ENCODE measurements at places on chromosomes 1 and 21. TPM values are rescaled to one million over a fixed set of nuclear protein-coding genes. Genes with fewer than 3 reads are reported as not detected.

- no peak overlapping the region for H3K4me3 ChIP-seq
- H3K4me1 ChIP-seq = no peaks in the 10 kb centered on the region
- H3K27ac ChIP-seq = no peak overlapping the region
- no peak for DNase-seq
These were observed 10.1 kb upstream of the PROK1 start for GRCh38 chr1:110440877-110441276.

GRCh38 chr1:29651684-29652665 is 415.7 kb downstream of the PTPRU start:
- H3K27ac ChIP-seq = no peak overlapping the region
- no peaks in the 10 kb centered on the region for H3K4me1 ChIP-seq
- no peak for DNase-seq
- H3K36me3 ChIP-seq = no peaks in the 10 kb centered on the region

GRCh38 chr1:40210511-40211204 is 37.1 kb upstream of the TMCO2 start:
- no peaks in the 10 kb centered on the region for H3K27me3 ChIP-seq
- no peaks in the 10 kb centered on the region for H3K4me1 ChIP-seq
- DNase-seq = no peak
- no peak overlapping the region for H3K4me3 ChIP-seq

Gene FMN2
- total RNA-seq = not detected

DNA sequence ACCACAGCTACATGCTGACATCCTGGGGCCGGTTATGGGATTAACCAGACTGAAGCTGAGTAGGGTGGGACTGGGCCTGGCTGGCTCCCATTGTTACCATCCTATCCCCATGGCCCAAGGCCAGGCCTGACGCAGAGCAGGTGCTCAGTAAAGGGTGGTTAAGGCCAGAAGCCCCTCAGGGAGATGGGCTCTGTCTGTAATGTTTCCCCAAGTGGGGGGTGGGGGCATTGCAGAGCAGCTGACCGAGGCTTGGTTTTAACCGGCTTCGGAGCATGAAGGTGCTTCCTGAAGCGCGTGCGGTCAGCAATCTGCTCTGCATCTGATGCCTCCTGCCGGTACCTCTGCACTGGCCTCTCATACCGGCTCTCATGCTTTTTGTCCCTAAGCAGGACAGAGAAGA is 83.4 kb upstream of the ACTL8 start:
- H3K4me1 ChIP-seq = peaks cover 17% of the 10 kb centered on the region
- DNase-seq = no peak
- no peak overlapping the region for H3K4me3 ChIP-seq
- no peaks in the 10 kb centered on the region for H3K27me3 ChIP-seq

Gene SIPA1L2
- 6.2 TPM for total RNA-seq

GRCh38 chr1:154845174-154845573 is 24.9 kb downstream of the KCNN3 start:
- H3K4me3 ChIP-seq = no peak overlapping the region
- no peak overlapping the region for H3K27ac ChIP-seq
- no peaks in the 10 kb centered on the region for H3K27me3 ChIP-seq
- DNase-seq = no peak
- peaks cover 69% of the 10 kb centered on the region for H3K4me1 ChIP-seq

Gene SAMSN1
- total RNA-seq = not detected

Gene CD48
- not detected for total RNA-seq

- no peak for DNase-seq
- no peak overlapping the region for H3K27ac ChIP-seq
- no peaks in the 10 kb centered on the region for H3K27me3 ChIP-seq
- H3K4me3 ChIP-seq = no peak overlapping the region
- peaks cover 60% of the 10 kb centered on the region for H3K36me3 ChIP-seq
These were observed 11.7 kb downstream of the PPIH start for GRCh38 chr1:42669936-42670335.

GRCh38 chr1:27557596-27558340 is 46.2 kb downstream of the AHDC1 start:
- H3K4me3 ChIP-seq = no peak overlapping the region
- DNase-seq = no peak
- H3K36me3 ChIP-seq = peaks cover 7% of the 10 kb centered on the region
- H3K27ac ChIP-seq = peak overlapping the region; percentile 11

Gene TDRD10
- total RNA-seq = not detected

DNA sequence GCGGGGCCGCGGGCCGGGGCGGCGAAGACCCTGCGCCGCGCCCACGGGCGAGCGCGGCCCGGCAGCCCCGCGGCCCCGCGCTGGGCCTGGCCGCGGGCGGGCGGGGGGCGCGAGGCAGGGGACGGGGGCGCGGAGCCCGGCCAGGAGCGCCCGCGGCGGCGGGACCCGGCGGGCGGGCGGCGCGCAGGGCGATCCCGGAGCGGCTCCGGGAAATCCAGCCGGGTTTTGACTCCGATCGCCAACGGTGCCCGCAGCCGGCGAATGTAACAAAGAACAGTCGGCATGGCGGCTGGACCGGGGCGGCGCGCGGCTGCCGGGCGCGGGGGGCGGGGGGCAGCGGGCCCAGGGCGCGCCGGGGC is 334 bp downstream of the PRDM15 start:
- DNase-seq = peak; percentile 87
- peak overlapping the region; percentile 83 for H3K27ac ChIP-seq
- peaks cover 13% of the 10 kb centered on the region for H3K4me1 ChIP-seq
- H3K4me3 ChIP-seq = peak overlapping the region; percentile 81
- no peaks in the 10 kb centered on the region for H3K27me3 ChIP-seq

DNA sequence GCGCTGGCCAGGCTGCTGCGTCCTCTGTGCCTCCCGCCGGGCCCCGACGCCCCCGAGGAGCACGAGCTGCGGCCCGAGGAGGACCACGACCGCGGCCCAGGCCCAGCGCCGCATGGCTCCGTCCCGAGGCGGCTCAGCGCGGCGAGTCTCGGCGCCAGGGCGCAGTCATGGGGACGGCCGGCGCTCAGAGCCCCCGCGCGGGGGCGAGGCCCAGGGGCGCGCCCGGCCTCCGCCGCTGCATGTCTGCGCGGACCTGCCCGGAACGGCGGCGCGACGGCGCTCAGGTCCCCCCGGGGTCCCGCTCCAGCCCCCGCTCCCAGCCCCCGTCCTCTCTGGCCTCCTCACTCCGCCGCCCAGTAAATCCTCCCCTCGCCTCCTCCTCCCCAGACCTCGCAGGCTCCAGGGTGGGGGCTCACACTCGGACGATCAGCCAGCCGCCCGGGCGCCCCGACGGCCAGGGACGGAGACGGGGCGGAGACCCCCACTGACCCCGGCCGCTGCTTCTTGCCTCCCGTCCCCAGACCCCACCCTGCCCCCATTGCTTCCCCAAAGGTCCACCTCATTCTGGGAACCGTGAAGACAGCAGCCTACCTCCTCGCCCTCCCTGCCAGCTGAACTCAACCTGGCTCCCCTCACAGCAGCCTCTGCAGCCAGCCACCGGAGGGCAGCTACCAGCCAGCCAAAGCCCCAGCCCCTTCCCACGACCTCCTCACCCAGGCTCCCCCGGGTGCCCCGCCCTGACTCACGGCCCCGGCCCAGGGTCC is at the start of gene C1QTNF12:
Gene C1QTNF12, minus strand, starts transcription at position 146 of the 764 bp plus-strand sequence. Its CDS starts 32 bp downstream, at position 114.
- H3K27me3 ChIP-seq = no peaks in the 10 kb centered on the region
- H3K27ac ChIP-seq = no peak within 1 kb of the TSS
- no peak within 1 kb of the TSS for H3K4me3 ChIP-seq
- no peak for DNase-seq
- H3K36me3 ChIP-seq = no peaks in the 10 kb centered on the region
- H3K4me1 ChIP-seq = no peaks in the 10 kb centered on the region

- H3K27ac ChIP-seq = no peak overlapping the region
- no peaks in the 10 kb centered on the region for H3K36me3 ChIP-seq
These were observed 31.1 kb downstream of the PBX1 start for GRCh38 chr1:164589961-164590507.

DNA sequence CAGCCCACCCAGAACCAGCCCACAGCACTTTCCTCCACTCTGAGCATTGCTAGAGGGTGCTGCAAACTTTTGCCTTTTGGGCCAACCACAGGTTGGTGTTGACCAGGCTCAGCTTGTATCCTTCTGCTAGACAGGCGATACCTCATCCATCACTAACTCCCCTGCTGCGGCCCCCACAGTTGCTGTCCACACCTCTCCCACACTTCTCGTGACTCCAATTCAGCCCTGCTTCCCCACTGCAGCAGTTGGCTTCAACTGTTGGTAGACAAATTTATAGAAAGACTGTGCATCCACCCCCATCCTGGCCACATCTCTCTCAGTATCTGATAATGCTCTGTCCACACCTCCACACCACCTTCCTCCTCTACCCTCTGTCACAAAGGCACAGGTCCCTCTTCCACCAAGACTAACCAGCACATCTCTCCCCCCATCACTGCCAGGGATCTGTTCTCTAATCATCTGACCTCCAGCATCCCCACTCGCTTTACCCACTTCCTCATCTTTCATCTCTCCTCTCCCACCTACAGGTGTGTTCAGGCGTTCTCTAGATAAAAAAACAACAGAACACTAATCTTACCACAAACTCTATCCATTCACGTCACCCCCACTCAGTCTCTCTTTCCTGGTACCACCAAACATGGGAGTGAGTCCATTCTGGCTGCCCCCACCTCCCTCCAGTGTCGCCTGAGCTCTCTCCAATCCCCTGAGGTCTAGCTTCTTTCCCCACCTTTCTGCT is 15.8 kb upstream of the SLC25A44 start:
- no peaks in the 10 kb centered on the region for H3K4me1 ChIP-seq
- H3K36me3 ChIP-seq = no peaks in the 10 kb centered on the region

Gene CYP4Z1
- not detected for total RNA-seq

- no peaks in the 10 kb centered on the region for H3K27me3 ChIP-seq
These were observed 918 bp upstream of the RASAL2 start for GRCh38 chr1:178092878-178093493.

DNA sequence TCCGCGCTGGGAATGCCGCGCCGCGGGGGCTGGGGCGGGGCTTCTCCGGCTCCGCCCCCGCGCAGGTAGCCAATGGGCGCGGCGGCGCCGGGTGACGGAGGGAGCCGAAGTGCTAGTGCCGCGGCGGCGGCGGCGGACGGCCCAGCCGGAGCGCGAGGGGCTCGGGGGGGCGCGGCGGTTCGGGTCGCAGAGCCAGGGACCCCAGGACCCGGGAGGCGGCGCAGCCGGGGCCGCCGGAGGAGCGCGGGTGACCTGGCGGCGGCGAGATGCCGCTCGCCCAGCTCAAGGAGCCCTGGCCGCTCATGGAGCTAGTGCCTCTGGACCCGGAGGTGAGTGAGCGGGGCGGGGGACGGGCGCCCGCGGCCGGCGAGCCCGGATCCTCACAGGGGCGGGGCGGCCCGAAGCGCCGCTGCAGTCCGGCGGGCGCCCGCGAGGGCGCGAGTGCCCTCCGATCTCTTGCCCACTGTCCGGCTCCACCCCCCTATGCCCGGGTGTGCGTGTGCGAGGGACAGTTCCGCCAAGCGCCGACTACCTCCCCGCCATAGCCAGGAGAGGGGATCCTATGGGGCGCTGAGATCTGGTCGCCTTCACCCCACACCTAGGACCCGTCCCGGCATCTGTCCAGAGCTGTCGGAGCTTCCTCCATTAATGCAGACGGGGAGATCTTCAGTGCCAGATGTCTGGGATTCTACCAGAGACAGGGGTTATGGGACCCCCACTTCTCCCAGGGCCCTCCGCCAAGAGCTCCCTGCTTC is at the start of gene RPS6KA1:
Gene RPS6KA1, plus strand, starts transcription at position 107 of the 755 bp plus-strand sequence. Its CDS starts 160 bp downstream, at position 267.
- no peaks in the 10 kb centered on the region for H3K36me3 ChIP-seq
- H3K4me3 ChIP-seq = peak within 1 kb of the TSS; percentile 66
- peaks cover 18% of the 10 kb centered on the region for H3K4me1 ChIP-seq
- peak; percentile 71 for DNase-seq
- H3K27ac ChIP-seq = peak within 1 kb of the TSS; percentile 67

DNA sequence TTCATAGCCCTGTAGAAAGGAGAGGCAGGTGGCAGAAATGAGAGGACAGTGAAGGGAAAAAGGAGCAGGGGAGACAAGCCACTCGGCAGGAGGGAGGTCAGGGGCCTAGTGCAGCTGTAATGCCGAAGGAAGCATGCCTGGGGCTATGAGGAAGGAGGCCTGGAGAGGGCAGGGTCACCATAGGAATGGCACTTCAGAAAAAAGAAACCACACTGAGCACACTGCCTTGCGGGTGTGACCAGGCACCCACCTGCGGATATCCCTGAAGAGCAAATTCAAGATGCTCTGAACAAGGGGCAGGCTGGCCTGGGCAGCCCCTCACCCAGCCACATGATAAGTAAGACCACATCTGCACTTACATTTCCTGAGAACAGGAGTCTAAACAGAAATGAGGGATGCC is 104.7 kb downstream of the JAK1 start:
- no peaks in the 10 kb centered on the region for H3K27me3 ChIP-seq
- H3K27ac ChIP-seq = no peak overlapping the region
- peaks cover 20% of the 10 kb centered on the region for H3K4me1 ChIP-seq
- no peak overlapping the region for H3K4me3 ChIP-seq

Gene BCAR3
- 2.4 TPM for total RNA-seq

DNA sequence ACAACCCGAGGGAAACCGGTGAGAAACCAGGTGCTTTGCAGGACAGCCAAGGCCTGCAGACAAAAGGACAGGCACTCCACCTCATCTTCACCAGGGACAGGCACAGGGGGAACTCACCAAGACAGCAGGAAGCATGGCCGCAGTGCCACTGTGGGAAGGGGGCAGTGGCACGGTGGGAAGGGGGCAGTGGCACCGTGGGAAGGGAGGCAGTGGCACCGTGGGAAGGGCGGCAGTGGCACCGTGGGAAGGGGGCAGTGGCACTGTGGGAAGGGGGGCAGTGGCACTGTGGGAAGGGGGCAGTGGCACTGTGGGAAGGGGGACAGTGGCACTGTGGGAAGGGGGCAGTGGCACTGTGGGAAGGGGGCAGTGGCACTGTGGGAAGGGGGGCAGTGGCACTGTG is 28.4 kb upstream of the LRRC47 start:
- H3K27ac ChIP-seq = no peak overlapping the region
- no peaks in the 10 kb centered on the region for H3K4me1 ChIP-seq
- peaks cover 4% of the 10 kb centered on the region for H3K36me3 ChIP-seq
- H3K4me3 ChIP-seq = no peak overlapping the region

DNA sequence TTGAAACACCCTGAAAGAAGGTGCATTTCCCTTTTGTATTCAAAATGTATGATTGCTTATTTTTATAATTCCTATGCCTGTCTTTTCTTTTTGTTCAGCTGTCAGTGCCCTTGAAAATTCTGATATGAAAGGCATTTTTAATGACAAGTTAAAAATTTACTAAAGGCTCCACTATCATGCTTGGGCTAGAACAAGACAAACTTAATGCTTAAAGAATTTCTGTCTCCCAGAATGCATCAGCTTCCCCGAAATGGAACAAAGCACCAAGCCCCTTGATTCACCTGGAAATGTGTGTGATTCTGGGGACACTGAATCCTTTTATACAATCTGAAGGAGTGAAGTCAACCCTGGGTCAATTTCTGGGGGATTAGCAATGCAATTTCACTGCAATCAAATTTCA is 457.5 kb downstream of the LMO4 start:
- no peaks in the 10 kb centered on the region for H3K4me1 ChIP-seq
- no peaks in the 10 kb centered on the region for H3K36me3 ChIP-seq
- H3K4me3 ChIP-seq = no peak overlapping the region
